Regular cardiac myocyte (primary cell): ENCODE measurements at places on chromosomes 6 and 20. TPM values are rescaled to one million over a fixed set of nuclear protein-coding genes. Genes with fewer than 3 reads are reported as not detected.

The SLC22A16 gene
- total RNA-seq: under 0.01 TPM in 1 of 2 replicates, not detected in the other

The PDE10A gene
- 18.4 and 32.4 TPM in 2 replicates for total RNA-seq

The SIRPB1 gene
- 0.19 and 2.5 TPM in 2 replicates for total RNA-seq

The TFEB gene
- total RNA-seq: 3.4 and 5.0 TPM in 2 replicates

The ADA gene
- 9.0 and 14.4 TPM in 2 replicates for total RNA-seq

The ZNF318 gene
- 3.9 and 5.8 TPM in 2 replicates for total RNA-seq

The GPLD1 gene
- 0.28 and 0.38 TPM in 2 replicates for total RNA-seq

The OXT gene
- total RNA-seq: not detected in 2 replicates

The BTN1A1 gene
- under 0.01 TPM in 1 of 2 replicates, not detected in the other for total RNA-seq

The DYNLRB1 gene
- total RNA-seq: 28.6 and 29.0 TPM in 2 replicates

The APOM gene
- 0.28 and 1.2 TPM in 2 replicates for total RNA-seq

The RALGAPB gene
- 18.6 and 24.8 TPM in 2 replicates for total RNA-seq

The GNRH2 gene
- total RNA-seq: 0.28 TPM in 1 of 2 replicates, not detected in the other
